Fibroblast of skin of left quadriceps (primary cell): ENCODE measurements at places on chromosomes 11 and 22.

DNA sequence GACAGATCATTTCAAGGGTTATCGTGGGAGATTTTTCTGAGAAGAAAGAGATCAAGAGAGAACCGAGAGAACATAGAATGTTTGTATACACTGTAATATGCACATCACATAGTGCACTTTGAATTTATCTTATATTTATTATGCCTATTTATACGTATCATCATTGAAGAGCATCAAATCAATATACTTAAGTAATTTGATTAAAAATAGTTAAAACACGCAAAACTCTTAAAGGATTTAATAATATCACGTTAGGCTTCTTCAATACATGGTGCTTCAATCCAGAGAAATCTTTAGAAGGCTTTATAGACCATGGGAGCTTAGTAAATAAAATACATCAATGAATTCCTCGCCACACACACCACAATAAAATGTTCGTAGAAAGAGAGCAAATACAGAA, 139.5 kb upstream of the C11orf58 start:
- no peak for DNase-seq

DNA sequence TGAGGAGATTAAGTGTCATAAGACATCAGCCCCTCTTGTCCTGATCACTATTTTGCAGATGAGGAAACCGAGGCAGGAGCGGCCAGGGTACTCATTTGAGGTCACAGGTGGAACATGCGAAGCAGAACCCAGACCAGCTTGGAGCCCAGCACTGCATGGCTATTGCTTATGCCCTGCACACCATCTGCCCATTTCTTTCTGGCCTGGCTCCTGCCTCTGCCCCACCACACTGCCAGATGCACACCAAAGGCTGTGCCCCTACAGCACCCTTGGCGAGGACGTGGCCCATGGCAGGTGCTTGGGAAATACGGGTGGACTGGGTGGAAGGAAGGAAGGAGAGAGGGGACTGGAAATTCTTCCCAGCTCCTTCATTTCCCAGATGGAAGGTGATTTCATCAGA, 222.9 kb downstream of the CTTN start:
- DNase-seq, result no peak

- DNase-seq, result no peak
These were observed 598.6 kb downstream of the OPCML start for GRCh38 chr11:132933703-132934102.

GRCh38 chr11:75308116-75308515, 43.3 kb downstream of the ARRB1 start:
- DNase-seq, result no peak
